GOT3 (cell line): ENCODE measurements at places on chromosomes 3 and 15.

DNA sequence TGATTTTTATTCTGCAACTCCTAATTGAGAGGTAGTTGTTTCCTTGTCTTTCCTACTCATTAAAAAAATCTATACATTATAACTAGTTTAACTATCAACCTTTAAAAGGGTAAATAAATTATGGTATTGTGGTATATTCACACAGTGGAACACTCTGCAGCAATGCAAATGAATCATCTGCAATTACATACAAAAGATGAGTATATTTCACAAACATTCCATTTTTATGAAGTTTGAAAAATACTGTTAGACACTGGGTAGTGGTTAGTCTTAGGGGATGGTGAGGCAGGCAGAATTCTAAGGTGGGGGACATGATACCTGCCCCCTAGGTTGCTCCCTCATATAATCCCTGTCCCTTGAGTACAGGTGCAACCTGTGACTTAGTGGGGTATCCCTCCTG is 44.0 kb upstream of the MAGI1 start:
- DNase-seq, result no peak

- no peak for DNase-seq
These were observed at the start of gene DUSP7 for GRCh38 chr3:52056521-52056967. Gene DUSP7 (minus strand): TSS chr3:52056571. CDS start chr3:52056366, 205 bp downstream.

DNA sequence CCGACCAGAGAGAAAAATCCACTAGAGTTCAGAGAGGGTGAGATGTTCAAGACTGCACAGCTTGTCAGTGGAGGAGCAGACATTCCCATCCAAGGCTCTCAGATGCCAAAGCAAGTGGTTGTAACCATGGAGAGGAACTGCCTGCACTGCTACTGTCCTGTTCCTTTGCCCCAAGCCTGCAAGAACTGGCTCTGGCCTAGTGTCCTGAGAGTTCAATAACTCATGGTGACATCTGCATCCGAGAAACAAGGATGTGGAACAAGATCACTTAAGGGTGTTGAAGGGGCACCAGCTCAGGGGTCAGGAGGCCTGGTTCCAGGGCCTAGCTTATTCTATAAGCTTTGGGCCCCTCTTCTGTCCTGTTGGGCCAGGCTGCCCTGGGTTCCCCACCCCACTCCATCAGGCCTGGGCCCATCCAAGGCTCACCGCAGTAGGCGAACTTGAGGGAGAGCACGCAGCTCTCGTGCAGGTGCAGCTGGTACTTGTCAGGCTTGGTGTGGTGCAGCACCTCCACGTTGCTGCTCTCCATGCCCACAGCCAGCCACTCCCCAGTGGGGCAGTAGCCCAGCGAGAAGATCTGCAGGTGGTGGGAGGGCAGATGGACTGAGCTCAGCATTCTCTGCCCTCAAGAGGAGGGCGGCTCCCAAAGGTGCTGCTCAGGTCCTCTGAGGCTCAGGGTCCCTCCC is 45.6 kb downstream of the TLE3 start:
- DNase-seq, result no peak

DNA sequence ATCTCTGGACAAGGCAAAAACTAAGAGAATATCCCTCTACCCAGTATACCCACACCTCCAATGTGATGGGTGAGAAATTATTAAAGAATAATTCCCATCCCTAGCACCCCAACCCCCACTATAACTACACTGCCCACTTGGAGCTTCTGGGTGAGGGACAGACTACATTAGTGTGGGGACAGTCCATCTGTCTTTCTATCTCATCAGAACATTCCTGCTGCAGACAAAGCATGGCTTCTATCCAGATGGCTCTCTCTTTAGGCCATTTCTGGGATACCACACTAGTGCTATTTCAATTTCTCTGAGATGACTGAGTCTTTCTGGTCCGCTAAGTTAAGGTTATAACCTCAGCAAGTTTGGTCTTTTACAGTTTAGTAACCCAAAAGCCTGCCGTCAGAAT is 6.6 kb downstream of the CSNK1G1 start:
- no peak for DNase-seq

DNA sequence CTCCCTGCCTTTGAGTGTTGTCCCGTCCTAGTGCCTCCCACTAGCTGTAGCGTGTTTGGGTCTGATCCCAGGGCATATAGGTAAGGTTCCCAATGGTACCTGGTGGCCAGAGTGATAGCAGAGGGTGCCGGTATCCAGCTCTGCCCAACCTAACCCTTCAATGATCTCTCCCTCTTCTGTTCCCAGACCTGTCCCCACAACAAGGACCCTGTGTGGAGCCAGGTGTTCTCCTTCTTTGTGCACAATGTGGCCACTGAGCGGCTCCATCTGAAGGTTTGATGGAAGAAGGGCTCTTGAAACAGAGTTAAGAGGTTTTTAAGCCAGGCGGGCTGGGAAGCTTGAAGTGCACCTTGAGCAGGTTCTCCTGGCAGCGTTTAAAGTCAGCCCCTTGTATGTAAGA is 35.5 kb downstream of the ESYT3 start:
- DNase-seq, result no peak

DNA sequence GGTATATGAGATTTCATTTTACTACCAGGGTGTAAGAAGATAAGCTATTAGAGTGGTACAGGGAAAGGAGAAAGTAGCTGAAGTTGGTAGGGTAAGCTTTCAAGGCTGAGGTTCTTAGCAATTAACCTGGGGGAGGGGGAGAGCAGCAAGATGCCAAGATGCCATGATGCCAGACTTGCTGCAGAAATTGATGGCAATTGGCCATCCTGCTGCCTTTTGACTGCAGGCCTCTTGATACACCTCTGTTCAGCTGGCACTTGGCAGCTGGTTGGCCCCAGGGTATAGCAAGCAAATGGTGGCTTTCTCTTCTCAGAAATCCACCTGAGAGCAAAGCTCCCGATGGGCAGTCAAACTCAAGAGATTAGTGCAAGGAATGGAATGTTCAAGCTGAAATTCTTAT is 21.4 kb upstream of the DPH6 start:
- no peak for DNase-seq

DNA sequence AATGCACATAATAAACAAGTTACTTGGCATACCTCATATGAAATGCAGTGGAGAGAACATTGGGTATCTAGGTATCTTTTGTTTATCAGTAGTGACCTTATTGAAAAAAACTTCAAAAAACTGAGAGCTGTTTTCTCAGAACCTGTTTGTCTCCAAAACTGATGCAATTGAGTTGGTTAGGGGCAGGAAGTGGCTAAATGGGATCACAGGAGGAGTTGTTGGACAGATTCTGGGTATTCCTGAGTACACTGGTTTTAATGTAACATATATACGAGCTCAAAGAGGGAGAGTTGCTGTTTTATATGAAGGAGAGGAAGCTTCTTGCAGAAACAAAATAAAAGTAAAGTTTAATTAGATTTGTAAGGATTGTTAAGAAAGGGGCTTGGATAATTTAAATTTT is 159.5 kb downstream of the C3orf70 start:
- DNase-seq, result no peak

DNA sequence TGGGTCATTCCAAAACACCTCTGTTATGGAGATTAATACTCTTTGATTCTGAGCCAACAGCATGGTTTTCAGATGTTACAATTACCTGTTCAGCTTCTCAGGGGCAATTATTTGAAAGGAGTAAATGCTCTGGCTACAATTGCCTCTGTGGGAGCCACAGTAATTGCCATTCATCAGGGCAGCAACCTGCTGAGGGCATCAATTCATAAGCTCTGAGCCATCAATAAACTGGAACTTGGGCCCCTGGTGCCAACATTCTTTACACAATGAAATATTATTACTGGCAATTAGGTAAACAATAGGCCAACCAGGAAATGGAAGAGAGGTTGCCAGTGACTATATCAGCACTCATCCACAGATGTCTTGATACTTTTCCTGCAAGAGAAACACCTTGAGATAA is 660.8 kb downstream of the MECOM start:
- no peak for DNase-seq

DNA sequence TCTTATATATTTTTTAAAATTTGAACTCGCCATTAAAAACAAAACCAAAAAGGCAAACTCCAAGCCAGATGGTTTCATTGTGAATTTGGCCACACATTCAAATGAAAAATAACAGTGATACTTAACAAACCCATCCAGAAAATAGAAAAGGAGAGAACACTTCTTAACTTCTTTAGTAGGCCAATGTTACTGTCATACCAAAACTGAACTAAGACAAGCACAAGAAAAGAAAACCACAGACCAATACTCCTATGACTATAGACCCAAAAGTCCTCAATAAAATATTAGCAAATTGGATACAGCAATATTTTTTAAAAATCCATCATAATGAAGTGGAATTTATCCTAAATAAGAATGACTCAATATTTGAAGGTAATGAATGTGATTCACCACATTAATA is 73.5 kb upstream of the ALDH1A3 start:
- DNase-seq, result no peak

- DNase-seq, result no peak
These were observed 6.4 kb downstream of the SNX4 start for GRCh38 chr3:125513490-125514115.

DNA sequence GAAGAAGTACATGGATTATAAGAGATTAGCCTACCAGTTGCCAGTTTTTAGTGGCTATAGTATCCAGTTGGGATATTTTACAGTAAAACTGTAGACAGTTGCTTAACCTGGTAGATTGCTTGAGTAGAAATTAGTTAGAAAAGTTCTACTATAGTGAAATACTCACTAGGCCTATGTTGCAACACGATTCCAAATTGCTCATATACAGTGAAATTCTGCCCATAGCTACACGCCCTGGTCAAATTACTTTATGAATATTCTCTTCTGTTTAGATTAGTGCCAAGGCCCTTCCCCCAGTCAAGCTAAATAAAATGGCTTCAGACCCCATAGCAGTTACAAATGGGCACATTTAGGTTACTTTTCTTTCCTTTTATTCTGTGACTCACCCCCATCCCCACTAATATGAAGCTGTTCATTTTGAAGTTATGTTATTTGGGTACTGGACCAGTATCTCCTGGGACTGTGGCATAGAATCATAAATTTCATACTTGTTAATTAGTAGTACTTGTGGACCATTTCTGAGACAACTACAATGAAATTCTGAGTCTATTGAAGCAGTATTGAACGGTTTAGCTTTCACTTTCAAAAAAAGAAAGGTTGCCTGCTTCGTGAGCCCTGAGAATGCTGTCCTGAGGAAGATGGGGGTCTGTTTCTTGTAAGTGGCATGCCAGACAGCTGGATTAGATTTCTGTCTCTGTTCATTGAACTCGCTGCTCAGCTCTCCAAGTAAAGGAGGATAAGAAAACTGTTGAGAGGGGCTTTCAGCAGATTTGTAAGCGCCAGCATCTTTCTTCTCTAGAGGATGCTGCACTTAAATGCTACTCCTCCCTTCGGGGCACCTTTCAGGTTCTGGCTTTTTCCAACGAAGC is 65.8 kb upstream of the CFAP20DC start:
- no peak for DNase-seq

DNA sequence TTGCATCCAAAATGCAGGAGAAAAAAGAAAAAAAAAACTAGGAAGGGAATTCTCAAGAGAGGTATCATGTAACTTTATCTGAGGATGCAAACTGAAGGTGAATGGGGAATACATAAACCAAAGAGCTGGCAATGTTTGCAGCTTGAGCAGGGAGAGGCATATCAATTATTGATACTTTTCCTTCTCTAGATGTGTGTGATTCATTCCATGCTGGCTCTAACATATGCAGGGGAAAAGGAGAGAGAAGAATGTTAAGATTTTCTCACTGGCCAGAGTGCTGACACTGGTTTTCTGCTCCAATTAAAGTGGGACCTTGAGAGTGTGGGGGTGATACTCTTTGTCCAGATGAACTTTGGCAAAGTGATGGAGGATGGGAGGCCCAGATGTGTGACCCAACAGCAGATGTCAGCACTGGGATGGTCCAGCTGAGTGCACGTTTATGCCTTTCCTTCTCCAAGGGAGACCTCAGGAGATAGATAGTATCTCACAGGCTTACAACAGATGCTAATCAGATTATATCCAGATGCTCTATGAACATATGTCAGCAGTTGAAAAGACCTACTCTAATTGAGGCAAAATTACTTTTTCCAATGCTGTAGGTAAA is 50.0 kb upstream of the PSMD6 start:
- DNase-seq, result no peak

DNA sequence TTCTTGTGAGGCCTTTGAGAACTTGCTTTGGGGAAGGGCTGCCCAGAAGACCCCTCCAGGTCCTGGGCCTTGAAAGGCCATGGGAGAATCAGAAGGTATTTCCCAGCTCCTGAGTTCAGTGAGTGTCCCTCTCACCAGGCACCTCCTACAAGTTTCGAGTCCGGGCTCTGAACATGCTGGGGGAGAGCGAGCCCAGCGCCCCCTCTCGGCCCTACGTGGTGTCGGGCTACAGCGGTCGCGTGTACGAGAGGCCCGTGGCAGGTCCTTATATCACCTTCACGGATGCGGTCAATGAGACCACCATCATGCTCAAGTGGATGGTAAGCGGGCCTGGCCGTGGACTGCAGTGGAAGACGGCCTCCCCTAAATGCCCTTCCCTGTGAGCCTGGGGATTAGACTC is 68.3 kb downstream of the BOC start:
- no peak for DNase-seq

DNA sequence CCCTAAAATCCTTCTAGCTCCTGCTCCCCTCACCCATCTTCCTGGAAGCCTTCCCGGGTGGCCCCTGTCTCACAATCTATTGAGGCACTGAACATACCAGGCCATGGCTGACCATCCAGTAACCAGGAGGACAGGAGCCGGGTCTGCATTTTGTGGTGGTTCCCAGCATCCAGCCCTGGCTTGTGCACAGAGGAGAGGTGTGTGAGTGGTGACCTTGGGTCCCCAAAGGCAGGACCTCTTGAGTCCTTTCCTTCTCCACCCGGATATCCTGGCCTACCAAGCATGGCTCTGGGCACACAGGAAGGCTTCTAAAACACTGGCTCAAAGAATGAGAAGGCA is 7.8 kb downstream of the CSK start:
- no peak for DNase-seq

GRCh38 chr3:52570076-52570475 is 33.7 kb downstream of the UQCC5 start:
- no peak for DNase-seq

GRCh38 chr3:151962352-151962751 is 88.9 kb downstream of the SUCNR1 start:
- no peak for DNase-seq

DNA sequence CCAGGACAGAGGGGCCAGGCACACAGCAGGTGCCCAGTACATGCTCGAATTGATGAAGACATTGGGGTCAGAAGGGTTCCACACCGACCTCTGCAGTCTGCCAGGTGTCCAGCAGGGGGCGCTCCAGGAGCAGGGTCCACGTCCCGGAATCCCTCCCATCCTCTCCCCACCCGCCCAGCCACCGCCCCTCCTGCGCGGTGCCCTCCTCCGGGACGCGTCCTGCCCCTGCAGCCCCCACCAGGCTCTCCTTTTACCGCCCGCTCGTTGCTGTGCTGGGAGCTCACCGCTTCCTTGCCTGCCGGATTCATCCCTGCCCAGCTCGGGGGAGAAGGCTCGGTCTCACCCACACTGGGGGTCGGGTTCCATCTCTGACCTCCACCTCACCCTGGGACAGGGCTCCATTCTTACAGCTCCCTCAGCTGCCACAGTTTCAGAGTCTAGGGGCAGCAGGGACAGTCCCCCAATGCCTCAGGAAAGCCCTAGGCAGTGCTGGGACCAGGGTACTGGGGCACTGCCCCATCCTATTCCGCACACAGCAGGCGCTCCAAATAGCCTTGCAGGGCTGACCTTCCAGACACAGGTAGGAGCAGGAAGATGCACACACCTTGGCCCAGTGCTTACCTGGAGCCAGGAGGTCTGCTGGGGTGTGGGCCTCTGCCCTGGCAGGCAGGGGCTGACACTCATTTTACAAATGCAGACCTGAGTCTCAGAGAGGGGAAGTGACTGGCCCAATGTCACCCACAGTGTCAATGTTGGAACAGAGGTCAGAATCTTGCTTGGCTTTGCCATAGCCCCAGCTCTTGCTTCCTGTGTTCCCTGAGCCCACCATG is 31.0 kb downstream of the GRIP2 start:
- DNase-seq, result no peak
